ENCODE measurements at places on chromosomes 4 and X.

DNA sequence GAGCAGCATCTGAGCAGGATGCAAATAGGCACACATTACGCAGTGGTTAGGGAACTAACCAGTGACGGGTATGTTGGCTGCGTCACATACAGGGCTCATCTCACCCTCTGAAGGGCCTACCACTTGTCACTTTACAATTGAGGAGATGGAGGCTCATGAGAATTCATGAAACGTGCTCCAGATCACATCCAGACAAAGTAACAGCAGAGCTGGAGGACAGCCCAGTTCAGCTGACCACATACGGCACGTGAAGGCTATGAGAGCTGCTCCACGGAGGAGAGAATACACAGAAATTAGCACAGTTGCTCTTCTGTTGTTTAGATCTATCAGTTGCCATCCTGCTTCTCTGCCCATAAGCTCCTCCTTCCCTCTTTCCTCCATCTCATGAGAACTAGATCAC lies 78.4 kb downstream of the FAM9B start:
- DNase-seq: no peak

DNA sequence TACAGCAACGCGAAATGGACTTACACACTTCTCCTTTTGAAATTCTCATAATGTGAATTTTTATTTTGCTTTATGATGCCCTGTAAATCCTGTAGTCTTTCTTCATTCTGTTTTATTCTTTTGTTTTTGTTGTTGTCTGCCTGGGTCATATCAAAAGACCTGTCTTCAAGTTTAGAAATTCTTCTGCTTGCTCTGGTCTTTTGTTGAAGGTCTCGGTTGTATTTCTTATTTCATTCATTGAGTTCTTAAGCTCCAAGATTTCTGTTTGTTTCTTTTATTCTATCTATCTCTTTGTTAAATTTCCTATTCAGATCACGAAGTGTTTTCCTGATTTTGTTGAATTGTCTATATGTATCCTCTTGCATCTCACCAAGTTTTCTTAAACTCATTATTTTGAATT lies 78.1 kb downstream of the GPAT3 start:
- no peak for DNase-seq

DNA sequence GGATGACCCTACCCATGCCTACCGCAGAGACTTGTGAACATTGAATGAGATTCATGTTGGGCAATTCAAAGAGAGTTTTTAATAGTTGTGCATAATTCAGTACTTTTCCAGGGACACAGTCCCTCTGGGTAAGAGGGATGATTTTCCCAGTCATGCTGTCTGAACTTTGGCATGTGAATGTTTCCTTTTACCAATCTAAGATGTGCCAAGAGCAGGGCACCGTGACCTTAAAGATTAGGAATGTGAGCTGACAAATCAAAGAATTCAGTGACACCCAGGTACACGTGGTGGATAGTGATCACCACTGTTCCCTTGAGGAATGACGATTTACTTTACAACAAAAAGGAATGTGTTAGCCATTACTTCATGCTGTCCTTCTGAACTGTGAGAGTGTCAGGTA lies 515.6 kb downstream of the PPARGC1A start:
- no peak for DNase-seq

GRCh38 chrX:47658684-47659420 lies at the start of gene UXT:
Gene UXT, minus strand, starts transcription at chrX:47659180. Its CDS starts 253 bp downstream, at chrX:47658927.
- peak; percentile 75 for DNase-seq

DNA sequence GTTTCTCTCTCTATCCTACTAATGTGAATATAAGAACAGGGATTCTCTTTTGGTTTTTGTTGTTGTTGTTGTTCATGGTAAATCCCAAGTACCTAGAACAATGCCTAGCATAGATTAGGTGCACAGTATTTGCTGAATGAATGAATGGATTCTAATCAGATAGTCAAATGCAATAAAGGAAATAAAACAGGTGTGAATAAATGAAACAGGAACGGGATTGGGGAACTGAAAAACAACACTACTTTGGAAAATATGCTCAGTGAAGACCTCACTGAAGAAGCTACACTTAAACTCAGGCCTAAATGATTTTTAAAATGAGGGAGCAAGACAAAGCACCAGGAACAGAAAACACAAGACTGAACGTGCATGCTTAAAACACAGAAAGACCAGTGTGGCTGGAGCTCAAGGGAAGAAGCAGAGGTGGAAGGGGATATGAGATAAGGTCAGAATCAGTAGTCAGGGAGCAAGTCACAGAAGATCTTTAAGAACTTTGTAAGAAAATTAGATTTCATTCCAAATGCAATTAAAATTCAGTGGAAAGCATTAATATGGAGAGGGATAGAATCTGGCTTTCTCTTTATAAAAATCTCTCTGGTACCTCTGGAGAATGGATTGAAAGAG lies 144.7 kb downstream of the ZAR1 start:
- no peak for DNase-seq

GRCh38 chrX:100979881-100980607 lies 10.5 kb downstream of the ARL13A start:
- DNase-seq: no peak

DNA sequence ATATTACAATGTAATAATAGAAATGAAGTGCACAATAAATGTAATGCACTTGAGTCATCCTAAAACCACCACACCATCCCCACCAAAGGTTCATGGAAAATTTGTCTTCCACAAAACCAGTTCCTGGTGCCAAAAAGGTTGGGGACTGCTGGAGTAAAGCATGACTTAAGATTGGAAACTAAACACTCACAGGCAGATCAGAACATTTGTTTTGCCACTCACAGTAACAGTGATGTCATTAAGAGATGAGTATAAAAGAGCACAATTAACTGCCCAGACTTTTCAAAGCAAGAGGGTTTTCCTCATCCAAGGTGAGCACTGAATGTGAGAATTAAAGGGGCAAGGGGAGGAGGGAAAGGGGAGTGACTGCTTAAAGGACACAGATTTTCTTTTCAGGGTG lies 35.6 kb downstream of the MAP7D3 start:
- DNase-seq: no peak

DNA sequence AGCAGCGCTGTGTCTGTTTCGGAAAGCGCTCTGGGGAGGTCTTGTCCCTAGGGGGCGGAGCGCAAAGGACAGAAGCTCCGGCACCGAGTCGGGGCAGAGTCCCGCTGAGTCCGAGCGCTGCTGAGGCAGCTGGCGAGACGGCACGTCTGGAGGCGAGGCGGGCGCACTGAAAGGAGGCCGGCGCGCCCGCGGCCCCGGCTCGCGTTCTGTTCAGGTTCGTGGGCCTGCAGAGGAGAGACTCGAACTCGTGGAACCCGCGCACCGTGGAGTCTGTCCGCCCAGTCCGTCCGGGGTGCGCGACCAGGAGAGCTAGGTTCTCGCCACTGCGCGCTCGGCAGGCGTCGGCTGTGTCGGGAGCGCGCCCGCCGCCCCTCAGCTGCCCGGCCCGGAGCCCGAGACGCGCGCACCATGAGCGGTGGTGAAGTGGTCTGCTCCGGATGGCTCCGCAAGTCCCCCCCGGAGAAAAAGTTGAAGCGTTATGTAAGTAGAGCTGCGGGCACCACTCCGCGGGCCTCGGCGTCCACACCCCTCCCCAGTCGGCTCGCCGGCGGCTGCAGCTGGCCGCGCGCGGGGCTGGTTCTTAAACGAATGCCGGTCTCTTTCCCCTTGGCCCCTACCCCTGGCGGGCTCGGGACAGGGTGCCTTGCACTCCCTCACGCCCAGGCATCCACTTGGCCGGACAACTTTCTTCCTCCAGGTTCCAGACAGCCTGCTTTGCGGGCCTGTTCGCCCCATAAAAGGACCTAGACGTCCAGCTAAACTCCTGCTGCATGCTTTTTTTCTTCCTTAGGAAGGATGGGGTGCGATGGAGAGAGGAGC lies at the start of gene GAB1:
TSS of gene GAB1 (plus strand) at position 96 of the 819 bp plus-strand sequence. CDS start at position 409, 313 bp downstream.
- peak; percentile 68 for DNase-seq

- peak; percentile 87 for DNase-seq
Observed at GRCh38 chrX:52995135-52995986, 37.0 kb upstream of the FAM156A start.

GRCh38 chr4:176897226-176897625 lies 104.5 kb upstream of the VEGFC start:
- no peak for DNase-seq

- no peak for DNase-seq
Observed at GRCh38 chrX:338281-338835, 19.8 kb upstream of the GTPBP6 start.

- DNase-seq: no peak
Observed at GRCh38 chr4:56723201-56723605, 42.1 kb upstream of the HOPX start.

DNA sequence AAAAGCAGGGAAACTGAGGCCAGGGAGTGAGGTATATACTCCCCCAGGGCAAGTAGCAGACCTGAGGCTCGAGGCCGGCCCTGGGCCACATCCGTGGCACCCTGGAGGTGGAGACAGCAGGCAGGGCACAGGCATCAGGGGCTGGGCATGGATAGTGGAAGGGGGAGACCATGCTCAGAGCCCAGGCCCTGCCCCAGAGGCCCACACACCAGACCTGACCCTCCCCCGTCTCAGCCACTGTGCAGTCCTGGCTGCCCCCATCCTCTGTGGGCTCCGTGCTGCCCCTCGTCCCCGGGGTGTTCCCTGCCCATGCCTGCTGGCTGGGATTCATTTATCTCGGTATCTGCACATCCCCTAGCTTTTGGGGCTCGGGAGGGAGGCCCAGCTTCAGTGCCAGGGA lies 103.1 kb upstream of the NKX1-1 start:
- DNase-seq: no peak

DNA sequence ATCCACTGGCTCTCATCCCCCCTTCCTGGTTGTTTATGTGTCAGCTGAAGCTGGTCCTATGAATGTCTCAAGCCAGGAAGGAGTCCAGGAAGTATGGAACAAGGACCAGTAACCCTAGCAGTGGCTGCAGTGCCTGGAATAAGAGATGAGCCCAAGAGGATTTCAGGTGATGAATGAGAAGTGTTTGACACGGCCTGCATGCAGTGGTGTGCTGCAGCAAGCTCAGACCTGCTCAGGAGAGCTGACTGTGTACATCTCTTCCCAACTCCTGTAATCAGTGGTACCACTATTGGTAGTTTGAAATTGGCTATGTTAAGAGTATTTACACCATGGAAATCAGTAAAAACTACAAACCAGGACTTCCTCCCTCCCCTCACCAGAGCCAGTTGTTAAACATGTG lies 88.0 kb downstream of the IQCM start:
- DNase-seq: no peak

GRCh38 chrX:103517246-103517645 lies 2.0 kb downstream of the RAB40A start:
- no peak for DNase-seq

GRCh38 chr4:52103319-52103718 lies 52.2 kb downstream of the SPATA18 start:
- peak; percentile 38 for DNase-seq

DNA sequence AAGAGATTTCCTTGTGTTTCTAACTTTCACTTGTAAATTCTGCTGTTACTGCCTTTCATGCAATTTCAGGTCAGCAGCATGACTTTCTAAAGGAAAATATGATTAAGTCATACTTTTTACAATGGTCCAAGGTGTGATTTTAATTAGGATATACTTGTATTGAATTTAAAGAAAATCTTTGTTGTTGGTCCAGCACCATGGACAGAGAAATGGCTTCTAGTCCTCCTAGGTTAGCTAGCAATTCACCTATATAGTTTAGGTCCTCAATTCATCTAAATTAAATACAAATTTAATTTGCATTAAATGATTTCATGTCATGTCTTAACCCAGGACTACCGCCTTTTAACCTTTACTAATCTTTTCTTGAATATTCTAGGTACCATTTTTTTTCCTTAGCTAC lies 304.9 kb upstream of the RPS6KA3 start:
- DNase-seq: no peak

GRCh38 chr4:27775156-27775555 lies 914.5 kb downstream of the STIM2 start:
- no peak for DNase-seq

DNA sequence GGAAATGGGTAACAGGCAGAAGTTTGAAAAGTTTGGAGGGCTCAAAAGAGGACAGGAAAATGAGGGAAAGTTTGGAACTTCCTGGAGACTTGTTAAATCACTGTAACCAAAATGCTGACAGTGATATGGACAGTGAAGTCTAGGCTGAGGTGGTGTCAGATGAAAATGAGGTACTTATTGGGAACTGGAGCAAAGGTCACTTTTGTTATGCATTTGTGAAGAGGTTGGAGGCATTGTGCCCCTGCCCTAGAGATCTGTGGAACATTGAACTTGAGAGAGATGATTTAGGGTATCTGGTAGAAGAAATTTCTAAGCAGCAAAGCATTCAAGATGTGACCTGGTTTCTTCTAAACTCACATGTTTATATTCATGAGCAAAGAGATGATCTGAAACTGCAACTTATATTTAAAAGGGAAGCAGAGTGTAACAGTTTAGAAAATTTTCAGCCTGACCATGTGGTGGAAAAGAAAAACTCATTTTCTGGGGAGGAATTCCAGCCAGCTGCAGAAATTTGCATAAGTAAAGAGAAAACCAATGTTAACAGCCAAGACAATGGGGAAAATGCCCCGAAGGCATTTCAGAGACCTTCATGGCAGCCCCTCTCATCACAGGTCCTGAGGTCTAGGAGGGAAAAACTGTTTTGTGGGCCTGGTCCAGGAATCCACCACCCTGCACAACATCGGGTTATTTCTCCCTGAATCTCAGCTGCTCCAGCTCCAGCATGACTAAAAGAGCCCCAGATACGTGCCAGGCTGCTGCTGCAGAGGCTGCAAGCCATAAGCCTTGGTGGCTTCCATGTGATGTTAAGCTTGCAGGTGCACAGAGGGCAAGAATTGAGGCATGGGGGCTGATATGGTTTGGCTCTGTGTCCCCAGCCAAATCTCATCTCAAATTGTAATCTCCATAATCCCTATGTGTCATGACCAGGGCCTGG lies 632.5 kb upstream of the GNPDA2 start:
- no peak for DNase-seq

DNA sequence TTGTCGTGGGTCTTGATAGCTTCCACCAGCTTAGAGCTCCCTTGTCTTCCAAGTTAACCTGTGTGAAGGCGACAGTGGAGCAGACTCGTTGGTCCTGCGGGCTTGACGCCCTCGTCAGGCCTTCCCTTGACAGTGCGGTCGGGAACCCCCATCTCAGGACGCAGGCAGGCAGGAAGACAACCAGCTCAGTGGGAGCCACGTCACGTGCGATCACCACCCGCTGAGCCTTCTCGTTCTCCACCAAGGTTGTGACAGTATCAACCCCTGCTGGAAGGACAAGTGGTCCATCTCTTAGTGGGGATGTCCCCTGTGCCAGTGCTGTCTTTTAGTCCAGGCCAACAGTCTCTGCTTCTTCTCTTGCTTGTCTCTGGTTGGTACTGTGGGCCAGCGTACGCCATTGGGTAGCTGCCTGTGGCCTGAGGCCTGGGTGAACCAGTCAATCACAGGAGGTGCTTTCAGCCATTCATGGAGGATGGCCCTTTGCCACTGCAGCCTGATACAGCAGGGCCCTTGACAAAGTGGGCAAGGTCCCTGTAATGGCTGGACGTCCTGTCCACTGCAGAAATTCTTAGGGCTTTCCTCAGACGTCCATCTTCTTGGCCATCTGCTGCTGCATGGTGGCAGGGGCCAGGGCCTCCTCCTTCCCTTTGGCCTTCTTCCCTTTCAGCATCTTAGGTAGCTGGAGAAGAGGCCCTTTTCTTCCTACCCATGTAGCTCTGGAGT lies 31.4 kb downstream of the RGS12 start:
- DNase-seq: no peak

GRCh38 chr4:87270144-87270543 lies 49.7 kb upstream of the KLHL8 start:
- no peak for DNase-seq

Measured in left renal cortex interstitium (tissue), 4 donors.